ENCODE measurements at places on chromosomes 1 and 21. TPM values are rescaled to one million over a fixed set of nuclear protein-coding genes. Genes with fewer than 3 reads are reported as not detected.

DNA sequence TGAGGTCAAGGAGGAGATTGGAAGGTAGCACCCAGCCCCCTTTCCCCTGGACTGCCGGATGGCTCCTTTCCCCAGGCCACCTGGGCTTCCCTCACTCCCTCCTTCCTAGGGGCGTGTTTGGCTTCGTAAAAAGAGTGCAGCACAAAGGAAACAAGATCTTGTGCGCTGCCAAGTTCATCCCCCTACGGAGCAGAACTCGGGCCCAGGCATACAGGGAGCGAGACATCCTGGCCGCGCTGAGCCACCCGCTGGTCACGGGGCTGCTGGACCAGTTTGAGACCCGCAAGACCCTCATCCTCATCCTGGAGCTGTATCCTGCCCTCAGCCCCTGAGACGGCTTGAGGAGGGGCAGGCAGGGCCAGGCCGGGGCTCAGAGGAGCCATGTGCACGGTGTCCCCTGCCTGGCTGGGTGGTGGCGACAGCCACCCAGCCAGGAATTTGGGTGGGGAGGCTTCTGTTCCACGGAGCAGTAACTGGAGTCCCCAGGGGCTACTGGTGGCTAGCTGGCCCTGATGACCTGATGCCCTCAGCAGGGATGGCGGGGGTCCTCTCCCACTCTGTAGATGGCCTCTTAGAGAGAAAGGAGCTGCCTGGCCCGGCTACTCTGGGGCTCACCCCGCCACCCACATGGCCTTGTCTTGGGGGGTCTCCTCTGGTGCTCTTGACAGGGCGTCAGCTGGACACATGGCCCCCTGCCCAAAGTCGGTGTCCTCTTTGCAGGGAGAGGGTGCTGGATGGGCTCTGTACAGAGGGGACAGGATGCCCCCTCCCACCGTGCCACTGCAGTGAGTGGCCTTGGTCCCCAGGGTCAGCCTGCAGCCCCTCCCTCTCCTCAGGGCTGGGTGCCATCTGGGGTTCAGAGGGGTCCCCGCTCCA is 39.5 kb downstream of the TRIM11 start:
- no peak for DNase-seq

DNA sequence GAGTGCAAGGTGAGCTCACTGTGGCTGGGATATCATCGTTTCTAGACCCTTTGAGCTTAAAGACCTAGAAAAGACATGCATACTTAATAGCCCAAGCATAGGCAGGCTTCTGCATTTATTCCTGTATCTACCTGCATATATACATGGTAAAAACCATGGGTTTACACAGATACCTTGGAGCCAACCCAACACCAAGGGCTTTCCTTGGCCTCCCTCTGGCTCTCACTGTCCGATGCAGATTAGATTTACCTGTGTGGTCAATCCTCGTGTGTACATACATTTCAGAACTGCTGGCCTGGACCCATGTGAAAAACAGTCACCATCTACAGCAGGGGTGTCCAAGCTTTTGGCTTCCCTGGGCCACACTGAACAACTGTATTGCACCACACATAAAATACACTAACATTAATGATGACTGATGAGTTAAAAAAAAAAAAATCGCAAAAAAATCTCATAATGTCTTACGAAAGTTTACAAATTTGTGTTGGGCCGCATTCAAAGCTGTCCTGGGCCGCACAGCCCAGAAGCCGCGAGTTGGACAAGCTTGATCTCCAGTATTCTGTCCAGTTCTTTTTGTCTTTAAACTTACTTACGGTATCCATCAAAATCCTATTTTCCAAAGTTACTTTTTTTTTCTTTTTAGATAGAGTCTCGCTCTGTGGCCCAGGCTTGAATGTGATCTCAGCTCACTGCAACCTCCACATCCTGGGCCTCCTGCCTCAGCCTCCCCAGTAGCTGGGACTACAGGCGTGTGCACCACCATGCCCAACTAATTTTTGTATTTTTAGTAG is 43.5 kb downstream of the WDR4 start:
- no peak for DNase-seq

- DNase-seq, result no peak
These were observed 51.5 kb downstream of the APP start for GRCh38 chr21:26118938-26119540.

ZBTB8A gene
- total RNA-seq, result 5.7 TPM

DNA sequence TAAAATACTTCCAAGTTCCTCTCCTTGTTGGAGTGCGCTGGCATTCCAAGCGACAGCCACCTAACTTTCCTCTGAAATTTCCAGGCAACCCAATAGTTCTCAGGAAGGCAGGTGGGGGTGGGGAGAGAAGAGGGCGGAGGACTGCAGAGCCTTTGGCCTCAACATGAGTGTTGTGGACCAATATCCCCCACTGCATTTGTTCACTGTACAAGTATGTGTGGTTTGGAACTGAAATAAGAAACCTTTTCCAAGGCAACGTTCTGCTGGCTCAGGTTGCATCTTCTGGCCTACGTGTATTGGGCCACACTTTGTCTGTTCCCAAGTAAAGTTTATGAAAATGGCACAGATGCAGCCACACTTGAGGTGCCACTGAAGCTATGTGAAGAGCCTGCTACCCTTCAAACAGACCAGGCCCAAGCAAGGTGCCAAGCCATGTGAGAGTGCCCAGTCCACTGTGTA is 153.4 kb downstream of the DHRS3 start:
- no peak for DNase-seq

- no peak for DNase-seq
These were observed 156.1 kb upstream of the IVNS1ABP start for GRCh38 chr1:185473186-185473585.

HLX gene
- total RNA-seq, result 1.4 TPM

DNA sequence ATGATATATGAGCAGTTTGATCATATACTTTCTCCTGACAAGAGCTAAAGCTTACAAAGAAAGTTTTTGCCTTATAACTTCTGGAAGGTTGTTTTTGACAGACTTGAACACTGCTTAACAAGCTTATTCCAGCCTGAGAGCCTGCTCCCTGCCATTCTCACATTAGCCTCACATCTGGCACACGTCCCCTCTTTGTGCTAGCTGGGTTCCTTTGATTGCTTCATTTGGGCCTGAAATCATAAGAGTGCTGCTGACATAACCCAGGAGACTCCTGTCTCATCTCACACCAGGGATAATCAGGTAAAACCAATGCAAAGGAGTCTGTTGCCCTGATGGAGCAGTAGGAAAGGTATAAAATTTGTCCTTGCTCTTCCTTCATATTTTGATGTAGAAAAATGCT is 1411.7 kb upstream of the B3GALT2 start:
- no peak for DNase-seq

CRABP2 gene
- total RNA-seq, result not detected

DNA sequence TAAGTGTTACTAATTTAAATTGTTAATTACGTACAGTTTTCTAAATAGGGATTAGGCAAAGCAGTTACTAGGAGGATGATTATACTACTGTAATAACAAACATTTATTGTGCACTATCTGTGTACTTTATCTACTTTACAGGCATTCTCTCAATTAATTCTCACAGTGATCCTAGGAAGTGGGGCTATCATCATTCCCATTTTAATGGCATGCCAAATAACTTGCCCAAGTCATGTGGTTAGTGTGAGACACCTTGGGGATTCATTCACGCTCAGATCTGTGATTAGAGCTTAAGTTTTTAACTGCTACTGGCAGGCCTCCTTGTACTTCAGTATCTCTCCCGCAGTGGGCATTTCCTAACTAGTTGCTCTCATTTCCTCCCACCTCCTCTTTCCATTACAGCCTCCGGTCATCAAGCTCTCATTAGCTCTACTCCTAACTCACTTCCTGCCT is 11.5 kb downstream of the PHLDA3 start:
- no peak for DNase-seq

DNA sequence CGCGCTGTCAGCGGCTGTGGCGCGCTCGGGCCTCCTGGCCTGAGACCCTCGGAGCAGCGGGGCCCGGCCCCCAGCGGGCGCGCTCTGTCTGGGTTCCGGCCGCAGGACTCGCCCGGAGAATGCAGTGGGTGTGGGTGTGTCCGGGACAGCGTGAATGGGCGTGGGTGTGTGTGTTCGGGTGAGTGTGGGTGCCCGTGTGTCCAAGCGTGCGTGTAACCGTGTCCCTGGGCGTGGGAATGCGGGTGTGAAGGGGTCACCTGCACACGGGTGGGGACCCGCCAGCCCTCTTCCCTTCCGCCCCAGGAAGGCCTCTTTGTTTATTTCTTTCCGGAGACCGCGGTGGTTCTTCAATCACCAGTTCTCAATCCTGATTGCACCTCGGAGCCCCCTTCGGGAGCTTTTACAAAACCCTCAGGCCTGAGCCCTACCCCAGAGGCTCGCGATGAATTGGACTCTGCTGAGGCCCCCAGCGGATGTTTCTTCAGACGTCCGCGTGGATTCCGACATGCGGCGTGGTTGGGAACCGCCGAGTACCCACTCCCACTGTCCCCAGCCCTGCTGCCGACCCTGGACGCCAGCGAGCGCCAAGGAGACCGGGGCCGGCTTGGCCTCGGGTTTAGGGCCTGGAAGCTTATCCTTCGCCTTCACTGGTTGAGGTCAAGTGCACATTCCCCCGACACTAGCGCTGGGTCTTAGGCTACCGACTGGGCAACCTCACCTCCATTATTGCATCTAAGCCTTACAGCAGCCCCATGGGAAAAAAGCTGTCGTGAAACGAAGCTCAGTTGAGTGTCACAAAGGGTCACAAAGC is 19.3 kb downstream of the SERTAD4 start:
- no peak for DNase-seq

GRCh38 chr1:227066999-227067398 is 126.9 kb downstream of the COQ8A start:
- no peak for DNase-seq
